ENCODE measurements at places on chromosomes 2 and 18.

DNA sequence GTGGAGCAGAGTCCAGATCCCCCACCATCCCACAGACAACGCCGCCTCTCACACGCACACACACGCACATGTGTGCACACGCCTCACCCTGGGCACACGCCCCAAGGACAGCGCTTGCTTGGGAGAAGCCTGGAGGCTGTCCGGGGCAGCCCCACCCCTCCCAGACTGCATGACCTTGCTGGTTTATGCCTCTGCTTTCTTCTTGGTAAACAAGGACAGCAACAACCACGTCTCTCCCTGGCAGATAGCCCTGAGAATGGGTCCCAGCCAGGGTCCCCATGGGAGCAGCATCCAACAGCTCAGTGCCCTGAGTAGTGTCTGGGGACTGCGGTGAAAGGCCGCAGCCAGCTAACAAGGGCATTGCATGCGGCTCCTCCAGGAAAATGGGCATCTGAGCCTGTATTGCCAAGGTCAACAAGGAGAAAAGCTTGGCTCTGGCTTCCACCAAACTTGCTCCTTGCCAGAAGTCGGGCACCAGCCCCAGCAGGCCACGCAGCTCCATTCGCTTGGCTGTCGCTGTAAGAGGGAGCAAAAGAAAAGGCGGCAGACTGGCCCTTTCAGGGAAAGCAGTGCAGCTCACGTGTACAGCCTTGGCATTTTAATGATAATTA lies 234.6 kb downstream of the EIPR1 start:
- DNase-seq, result no peak

DNA sequence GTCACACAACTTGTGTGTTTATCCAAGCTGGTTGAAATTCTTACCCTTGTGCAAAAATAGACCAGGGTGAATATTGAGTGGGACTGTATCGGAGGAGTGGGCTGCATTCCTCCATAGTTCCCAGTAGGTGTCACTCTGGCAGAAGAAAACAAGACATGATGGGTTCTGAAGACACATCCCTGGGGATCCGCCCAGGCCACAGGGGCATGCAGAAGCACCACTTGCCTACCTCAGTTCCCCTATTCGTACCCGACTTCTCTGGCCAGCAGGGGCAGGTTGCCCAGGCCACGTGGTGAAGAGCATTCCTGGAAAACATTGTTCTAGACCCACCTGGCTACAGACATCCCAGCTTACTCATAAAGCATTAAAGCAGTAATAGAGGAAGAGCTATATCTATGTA lies 168.2 kb downstream of the FAM210A start:
- peak; percentile 58 for DNase-seq

GRCh38 chr2:56011624-56012023 lies 88.0 kb upstream of the EFEMP1 start:
- no peak for DNase-seq

GRCh38 chr18:13578400-13578799 lies 148.0 kb downstream of the FAM210A start:
- DNase-seq, result no peak

- no peak for DNase-seq
Observed at GRCh38 chr2:165827921-165828276, 33.9 kb upstream of the GALNT3 start.

DNA sequence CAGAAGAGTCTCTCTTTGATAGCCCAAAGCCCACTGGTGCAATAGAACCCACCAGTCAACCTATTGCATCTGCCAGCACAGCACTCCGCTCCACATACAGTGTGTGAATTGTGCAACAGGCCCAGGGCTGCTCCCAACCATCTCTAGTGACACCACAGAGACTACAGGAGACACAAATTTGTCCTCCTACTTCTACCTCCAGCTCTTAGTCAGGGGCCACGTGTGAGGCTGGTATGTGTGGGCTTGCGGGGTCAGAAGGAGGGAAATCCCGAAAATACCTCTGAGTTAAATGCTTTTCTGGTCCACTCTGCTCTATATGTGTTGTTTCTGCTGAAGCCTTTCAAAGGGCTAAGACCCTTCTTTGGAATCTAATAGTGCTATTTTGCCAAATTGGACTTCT lies 18.0 kb downstream of the DGUOK start:
- no peak for DNase-seq

DNA sequence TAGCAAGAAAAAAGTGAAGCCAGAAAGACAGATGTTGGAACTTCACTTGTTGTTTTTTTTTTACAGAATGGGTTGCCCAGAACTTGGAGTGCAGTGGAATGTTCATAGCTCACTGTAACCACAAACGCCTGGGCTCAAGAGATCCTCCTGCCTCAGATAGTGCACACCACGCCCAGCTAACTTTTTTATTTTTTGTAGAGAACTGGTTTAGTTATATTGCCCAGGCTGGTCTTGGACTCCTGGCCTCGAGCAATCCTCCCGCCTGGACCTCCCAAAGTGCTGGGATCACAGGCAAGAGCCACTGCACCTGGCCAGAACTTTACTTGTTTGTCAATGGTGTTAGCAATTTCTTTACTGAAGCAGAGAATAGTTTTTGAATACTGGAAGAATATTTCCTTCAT lies 11.9 kb upstream of the ASPRV1 start:
- no peak for DNase-seq

DNA sequence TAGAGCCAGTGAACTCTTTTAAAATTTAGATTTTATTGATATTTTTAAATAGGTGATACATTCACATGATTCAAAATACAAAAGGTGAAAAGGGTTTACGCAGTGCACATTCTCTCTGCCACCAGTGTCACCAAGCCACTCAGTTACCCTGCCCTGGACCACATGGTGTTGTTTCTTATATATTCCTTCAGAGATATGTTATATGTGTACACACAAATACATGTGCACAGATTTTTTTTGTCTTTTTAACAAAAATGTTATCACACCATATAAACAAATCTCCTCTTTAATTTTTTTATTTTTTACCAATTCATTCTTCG lies 26.2 kb downstream of the SERPINB4 start:
- DNase-seq, result no peak

Measured in BE2C (cell line).